Karpas-422 (cell line): ENCODE measurements at places on chromosomes 16 and 17.

- no peak for DNase-seq
Observed at GRCh38 chr17:45411348-45412105, 21.1 kb downstream of the ARHGAP27 start.

GRCh38 chr16:65648101-65648500, 526.2 kb upstream of the CDH11 start:
- no peak for DNase-seq

- no peak for DNase-seq
Observed at GRCh38 chr16:4709481-4709880, 16.1 kb downstream of the NUDT16L1 start.

DNA sequence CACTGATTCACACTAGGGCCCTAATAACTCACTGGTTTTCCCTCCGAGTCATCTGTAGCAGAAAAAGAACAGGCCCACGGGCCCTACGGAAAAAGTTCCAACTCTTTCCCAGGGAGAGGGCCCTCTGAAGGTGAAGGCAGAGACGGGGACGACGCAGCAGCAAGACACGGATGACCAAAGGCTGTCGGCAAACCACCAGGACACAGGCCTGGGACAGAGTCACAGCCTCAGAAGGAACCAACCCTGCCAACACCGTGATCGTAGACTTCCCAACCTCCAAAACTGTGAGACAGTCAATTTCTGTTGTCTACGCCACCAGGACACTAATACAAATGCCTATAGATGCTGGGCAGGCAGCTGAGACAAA, 5.2 kb upstream of the SPHK1 start:
- peak; percentile 2 for DNase-seq

DNA sequence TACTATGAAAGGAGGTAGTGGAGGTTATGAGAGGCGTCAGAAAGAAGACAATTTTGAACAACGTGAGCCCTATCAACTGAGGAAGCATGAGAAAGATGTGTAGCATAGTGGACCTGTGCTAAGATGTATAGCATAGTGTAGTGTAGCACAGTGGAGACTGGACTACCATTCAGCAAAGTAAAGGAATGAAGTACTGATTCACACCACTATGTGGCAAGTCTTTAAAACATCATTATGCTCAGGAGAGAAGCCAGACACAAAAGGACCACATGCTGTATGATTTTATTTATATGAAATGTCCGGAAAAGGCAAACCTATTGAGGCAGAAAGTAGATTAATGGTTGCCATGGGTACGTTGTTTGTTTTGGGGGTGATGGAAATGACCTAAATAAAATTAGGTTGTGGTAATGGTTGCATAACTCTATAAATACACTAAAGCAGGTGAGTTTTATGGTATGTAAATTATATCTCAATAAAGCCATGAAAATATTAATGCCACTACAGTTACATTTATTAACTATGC, 20.4 kb upstream of the XYLT1 start:
- peak; percentile 70 for DNase-seq

DNA sequence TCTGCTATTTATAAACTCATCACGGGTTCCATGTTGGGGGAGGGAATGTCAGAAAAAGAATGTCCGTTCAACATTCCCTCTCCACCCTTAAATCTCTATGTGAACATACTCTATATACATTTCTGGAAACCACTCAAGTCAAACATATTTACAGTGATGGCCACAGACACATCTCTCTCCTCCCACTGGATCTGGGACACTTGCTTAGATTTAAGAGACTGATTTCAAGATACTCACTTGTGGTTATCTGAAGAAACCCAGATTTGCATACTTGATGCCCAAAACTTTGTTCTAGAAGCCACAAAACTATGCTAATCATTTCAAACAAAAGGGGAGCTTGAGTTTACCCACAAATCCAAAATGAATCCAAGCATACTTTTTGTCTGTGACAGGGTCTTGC, 182.9 kb upstream of the SOX9 start:
- DNase-seq = no peak

DNA sequence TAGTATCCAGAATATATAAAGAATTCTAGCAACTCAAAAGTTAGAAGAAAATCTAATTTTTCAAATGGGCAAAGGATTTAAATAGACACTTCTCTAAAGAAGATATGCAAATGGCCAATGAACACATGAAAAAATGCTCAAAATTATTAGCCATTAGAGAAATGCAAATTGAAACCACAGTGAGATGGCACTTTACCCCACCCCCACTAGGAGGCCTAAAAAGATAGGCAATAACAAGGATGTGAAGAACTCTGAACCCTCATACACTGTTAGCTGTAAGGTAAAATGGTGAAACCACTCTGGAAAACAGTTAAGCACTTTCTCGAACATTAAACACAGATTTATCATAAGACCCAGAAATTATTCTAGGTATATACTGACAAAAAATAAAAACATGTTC, 71.4 kb upstream of the IRX6 start:
- peak; percentile 87 for DNase-seq

- no peak for DNase-seq
Observed at GRCh38 chr16:2779151-2779920, 2.3 kb upstream of the ELOB start.

DNA sequence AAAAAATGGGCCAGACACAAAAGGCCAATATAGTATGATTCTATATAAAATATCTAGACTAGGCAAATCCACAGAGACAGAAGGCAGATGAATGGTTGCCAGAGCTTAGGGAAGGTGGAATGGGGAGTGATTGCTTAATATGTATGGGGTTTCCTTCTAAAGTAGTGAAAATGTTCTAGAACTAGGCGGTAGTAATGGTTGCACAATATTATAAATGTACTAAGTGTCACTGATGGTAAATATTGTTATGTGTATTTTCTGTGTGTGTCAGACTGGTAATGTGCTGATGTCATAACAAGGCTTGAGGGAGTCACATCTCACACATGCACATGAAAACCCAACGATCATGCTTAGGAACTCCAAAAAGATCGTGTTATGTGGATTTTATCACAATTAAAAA, 106.9 kb upstream of the SIAH1 start:
- no peak for DNase-seq

DNA sequence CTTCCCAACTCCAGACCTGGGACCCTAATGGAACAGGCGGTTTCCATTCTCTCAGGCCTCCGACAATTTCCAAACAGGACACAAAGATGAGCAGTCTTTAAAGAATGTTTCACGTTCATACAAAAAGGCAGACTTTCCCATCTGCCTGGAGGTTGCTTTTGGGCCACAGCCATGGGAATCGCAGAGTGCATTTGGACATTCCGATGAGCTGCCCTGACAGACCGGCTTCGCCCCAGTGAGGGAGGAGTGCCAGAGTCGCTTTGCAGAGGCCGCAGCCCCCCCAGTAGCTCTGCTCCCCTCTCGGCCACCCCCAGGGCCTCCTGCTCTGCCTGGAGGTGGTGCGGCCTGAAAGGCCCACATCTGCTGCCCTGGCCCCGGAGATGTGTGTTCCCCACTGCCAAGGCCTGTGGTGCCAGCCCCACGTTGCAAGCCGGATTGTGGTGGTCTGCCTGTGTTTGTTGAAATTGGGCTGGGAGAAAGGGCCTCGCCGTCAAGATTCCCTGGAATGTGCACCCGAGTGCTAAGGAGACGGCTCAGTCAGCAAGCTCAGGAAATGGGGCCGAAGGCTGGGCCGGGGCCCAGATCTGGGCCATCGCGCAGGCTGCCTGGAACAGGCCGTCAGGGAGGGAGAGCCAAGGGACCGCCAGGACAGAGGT, 89.8 kb downstream of the C16orf95 start:
- peak; percentile 14 for DNase-seq

- no peak for DNase-seq
Observed at GRCh38 chr17:33073416-33073815, 81.8 kb downstream of the SPACA3 start.

GRCh38 chr17:45096141-45096540, 35.0 kb downstream of the NMT1 start:
- peak; percentile 86 for DNase-seq

DNA sequence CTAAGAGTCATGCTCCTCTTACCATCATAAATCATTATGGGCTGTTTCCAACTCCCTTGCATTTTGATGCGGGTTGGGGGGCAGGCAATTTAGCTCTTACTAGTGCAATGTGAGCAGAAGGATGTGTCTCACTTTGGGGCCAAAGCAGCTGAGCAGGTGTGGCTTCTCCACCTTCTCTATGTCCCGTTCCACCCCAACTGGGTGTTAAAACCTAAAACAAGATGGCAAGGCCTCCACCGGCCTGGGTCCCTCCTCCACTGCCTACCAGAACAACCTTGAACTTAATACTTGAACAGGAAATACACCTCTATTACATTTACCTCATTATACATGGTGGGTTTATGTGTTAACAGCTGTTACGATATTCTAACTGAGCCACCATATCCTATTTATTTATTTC, 52.8 kb downstream of the TOX3 start:
- DNase-seq = no peak
